ENCODE measurements at places on chromosomes 1 and 21.

- DNase-seq, result no peak
These were observed 32.4 kb downstream of the GALNT2 start for GRCh38 chr1:230099465-230099864.

DNA sequence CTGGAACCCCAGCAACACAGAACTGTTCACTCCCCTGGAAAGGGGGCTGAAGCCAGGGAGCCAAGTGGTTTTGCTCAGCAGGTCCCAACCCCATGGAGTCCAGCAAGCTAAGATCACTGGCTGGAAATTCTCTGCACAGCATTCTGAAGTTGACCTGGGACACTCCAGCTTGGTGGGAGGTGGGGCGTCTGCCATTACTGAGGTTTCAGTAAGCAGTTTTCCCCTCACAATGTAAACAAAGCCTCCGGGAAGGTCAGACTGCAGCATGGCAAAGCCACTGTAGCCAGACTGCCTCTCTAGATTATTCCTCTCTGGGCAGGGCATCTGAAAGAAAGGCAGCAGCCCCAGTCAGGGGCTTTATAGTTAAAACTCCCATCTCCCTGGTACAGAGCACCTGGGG lies 59.7 kb downstream of the INKA2 start:
- DNase-seq, result no peak

DNA sequence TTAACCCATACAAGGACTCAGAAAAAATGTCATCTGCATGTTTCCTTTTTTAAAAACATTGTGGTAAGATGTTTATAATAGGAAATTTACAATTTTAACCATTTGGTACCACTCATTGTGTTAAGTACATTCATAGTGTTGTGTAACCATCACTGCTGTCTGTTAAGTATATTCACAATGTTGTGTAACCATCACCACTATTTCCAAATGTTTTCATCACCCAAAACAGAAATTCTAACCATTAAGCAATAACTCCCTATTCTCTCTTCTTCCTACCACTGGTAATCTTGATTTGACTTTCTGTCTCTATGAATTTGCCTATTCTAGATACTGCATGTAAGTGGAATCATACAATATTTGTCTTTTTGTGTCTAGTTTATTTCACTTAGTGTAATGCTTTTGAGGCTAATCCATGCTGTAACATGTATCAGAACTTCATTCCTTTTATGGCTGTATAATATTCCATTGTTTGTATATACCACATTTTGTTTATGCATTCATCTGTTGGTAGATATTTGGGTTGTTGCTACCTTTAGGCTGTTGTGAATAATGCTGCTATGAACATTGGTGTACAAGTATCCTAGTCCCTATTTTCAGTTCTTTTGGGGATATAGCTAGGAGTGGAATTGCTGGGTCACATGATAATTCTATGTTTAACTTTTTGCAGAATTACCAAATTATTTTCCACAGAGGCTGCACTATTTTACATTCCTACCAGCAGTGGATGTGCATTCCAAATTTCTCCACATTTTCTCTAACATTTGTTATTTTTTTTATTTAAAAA lies 14.1 kb downstream of the HIPK1 start:
- no peak for DNase-seq

GRCh38 chr1:11931845-11932244 lies 2.7 kb upstream of the PLOD1 start:
- DNase-seq, result no peak

- DNase-seq, result no peak
These were observed 5.0 kb upstream of the PLXNA2 start for GRCh38 chr1:208248991-208249696.

- DNase-seq, result no peak
These were observed 164.9 kb downstream of the DYRK1A start for GRCh38 chr21:37531431-37531932.

GRCh38 chr1:160053548-160054365 lies 16.2 kb downstream of the KCNJ10 start:
- no peak for DNase-seq

GRCh38 chr1:61836649-61837048 lies 94.4 kb downstream of the PATJ start:
- DNase-seq, result no peak

DNA sequence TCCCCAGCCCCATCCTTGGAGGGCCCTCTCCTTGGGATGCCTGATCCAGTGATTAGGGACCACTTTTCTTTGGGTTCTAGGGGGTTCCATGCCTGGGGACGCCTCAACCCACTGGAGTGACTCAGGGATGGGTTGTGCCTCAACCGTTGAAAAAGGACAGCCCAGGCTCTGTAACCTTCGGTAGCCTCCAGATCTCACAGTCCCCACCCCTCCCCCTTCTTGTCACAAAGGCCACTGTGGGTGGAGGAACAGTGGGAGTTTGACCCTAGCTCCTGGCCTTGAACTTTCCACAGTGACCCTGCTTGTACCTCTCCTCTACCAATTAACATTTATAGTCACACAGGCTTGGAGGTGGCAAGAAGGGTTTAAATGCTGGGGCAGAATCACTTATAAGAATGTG lies 2.6 kb upstream of the RORC start:
- no peak for DNase-seq

DNA sequence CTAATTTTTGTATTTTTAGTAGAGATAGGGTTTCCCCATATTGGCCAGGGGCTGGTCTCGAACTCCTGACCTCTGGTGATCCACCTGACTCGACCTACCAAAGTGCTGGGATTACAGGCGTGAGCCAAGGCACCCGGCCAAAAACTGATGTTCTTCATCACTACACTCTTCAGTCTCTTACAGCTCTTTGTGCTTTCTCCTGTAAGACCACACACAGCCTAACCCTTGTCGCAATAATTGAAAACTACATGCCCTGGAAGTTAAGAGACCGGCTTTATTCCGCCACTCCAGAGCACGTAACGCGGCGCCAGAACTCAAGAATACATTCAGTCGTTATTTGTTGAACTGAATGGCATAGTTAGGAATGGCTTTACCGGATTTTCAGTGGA lies 552 bp downstream of the GPATCH4 start:
- DNase-seq, result no peak

DNA sequence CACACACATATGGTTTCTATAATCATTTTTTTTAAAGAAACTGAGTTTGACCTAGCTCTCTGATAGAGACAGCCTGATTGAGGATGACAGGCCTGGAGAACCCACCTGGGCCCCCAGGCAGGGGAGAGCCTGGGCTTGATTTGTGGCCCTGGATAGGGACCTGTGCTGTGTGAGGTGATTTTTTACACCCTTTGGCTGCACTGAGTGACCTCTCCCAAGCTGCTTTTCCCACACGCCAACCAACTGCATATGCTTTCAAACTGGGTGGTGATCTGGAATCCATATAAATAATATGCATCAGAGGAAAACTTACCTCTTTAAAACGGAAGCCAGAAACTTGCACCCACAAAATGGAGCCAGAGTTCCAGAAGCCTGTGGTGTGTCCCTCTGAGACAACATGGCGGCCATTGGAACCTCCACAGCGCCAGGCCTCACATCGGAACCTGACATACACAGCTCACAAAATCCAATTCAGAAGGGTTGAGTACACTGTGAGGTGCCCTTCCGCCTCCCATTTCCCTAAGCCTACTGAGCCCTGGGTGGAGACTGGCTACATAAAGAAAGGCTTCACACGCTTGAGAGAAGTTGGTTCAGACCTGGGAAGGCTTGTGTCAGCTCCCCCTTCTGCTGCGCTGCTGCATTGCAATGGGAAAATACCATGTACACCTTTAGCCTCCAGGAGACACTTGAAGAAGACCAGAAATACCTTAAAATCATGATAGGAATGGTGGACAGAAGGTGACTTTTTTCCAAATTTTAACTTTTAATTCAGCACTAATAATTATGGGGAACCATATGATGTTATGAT lies 160.7 kb downstream of the HHIPL2 start:
- no peak for DNase-seq

DNA sequence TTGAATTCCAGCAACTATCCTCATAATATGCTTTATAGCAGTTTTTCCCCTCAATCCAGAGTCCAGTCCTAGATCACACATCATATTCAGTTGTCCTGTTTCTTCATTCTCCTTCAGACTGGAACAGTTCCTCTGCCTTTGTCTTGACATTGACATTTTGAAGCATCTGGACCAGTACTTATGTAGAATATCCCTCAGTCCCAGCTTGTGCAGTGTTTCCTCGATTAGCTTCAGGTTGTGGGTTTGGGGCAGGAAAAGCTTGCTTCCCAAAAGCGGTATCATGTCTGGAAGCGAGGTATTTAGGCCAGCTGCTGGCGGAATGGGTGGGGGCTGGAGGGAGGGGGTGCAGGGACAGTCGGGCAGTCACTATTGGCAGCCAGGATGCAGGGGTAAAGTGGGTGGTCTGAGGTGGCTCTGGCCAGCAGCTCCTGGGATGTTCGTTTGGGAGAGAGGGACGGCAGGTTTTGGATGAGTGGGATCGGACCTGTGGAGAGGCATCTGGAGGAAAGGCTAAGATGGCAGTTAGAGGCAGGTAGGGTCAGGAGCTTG lies 6.5 kb downstream of the THEMIS2 start:
- DNase-seq, result no peak

- no peak for DNase-seq
These were observed 127.2 kb downstream of the IGSF21 start for GRCh38 chr1:18234790-18235242.
